ENCODE measurements at places on chromosomes 16 and 17.

DNA sequence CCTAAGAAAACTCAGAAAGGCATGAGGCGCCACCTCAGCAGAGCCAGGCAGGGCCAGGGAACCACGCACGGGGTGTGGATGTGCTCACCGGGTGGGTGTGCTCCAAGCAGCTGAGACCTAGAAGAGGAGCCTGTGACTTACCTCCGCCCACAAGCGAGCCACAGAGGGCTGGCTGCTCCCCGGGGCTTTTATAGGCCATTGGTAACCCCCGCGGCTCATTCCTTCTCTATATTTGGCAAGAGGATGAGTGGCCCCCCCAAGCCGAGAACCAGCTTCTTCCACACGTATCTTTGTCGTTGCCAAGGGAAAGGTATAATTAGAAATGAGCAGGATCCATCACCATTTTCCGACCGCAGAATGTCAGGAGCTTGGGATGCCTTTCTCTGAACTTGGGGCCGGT is at the start of gene MYH3:
TSS of gene MYH3 (minus strand) at position 162 of the 400 bp plus-strand sequence. CDS start 2,245 bp downstream, outside the sequence.
- no peaks in the 10 kb centered on the region for H3K36me3 ChIP-seq
- H3K27me3 ChIP-seq, result no peaks in the 10 kb centered on the region
- H3K4me1 ChIP-seq, result no peaks in the 10 kb centered on the region
- DNase-seq, result no peak
- no peak within 1 kb of the TSS for H3K4me3 ChIP-seq
- H3K27ac ChIP-seq, result no peak within 1 kb of the TSS

DNA sequence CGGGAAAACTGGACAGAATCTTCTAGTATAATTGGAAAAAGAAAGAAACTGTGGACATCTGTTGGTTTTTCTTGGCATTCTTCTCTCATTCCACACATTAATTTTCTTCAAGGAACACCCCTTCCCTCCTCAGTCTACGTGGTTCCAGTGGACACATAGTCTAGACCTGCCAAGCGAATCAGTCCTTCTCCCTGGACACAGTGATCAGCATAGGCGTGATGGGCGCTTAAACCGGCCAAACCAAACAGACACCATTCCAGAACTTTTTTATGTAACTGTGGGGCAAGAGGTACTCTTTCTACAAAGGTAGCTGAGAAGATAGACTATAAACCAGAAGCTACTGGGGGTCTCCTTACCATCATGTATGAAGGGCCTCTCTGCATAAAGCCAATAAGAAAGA is 121.8 kb upstream of the COX10 start:
- no peak for DNase-seq
- peaks cover 5% of the 10 kb centered on the region for H3K4me1 ChIP-seq
- H3K27ac ChIP-seq, result no peak overlapping the region
- H3K36me3 ChIP-seq, result no peaks in the 10 kb centered on the region
- no peak overlapping the region for H3K4me3 ChIP-seq
- H3K27me3 ChIP-seq, result no peaks in the 10 kb centered on the region

DNA sequence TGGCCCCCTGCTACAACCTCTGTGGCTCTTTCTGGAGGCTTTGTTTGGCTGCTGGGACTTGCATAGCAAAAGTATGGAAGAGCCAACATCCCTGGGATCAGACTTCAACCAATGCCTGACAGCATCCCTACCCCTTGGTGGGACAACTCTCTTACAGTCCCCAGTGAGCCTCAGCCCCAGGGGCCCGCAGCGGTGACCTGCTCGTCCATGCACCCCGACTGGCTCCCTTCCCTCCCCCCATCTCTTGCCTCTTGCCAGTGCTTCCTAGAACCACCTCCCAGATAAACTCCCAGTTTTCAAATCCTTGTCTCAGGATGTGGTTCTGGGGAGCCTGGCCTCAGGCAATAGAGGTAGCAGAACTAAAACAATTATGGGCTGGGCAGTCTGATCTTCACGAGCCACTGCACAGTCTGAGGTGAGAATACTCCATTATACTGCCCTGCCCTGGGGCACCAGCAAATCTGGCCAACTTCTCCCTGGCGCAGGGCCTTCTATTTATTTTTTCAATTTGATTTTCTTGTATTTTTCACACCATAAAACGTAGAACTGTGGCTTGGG is 86.6 kb upstream of the BRD7 start:
- H3K4me1 ChIP-seq, result no peaks in the 10 kb centered on the region
- DNase-seq, result no peak
- no peaks in the 10 kb centered on the region for H3K27me3 ChIP-seq
- H3K36me3 ChIP-seq, result no peaks in the 10 kb centered on the region

DNA sequence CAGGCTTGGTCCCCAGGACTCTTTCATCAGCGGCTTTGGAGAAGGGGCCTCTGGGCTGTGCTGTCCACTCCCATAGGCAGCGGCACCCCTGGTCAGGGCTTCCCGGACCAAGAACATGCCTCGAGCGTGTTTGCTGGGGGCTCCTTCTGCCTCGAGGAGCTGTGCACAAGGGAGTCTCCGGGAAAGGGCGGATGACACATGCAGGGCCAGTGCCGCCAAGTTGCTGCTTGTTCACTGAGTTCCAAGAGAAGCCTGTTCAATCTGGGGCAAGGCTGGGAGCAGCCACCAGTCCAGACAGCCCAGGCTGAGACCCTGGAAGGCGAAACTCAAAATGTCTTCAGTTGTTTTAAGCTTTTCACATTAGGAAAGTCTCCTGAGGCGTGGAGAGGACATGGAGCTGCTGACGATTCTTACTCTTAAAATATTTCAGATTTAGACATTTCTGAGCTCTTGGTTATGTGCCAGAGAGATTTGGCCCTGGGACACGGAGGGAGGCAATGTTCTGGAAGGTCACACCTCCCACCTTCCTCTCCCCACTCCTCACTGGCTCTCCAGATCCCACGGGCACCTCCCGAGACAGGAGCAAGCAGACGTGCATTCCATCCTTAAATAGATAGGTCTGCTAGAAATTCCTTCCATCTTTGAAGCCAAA is 84.5 kb upstream of the ZNF469 start:
- H3K4me3 ChIP-seq, result no peak overlapping the region
- H3K36me3 ChIP-seq, result no peaks in the 10 kb centered on the region
- H3K27ac ChIP-seq, result peak overlapping the region; percentile 28
- DNase-seq, result no peak

GRCh38 chr17:75817571-75817970 is 26.6 kb downstream of the UNC13D start:
- peaks cover 5% of the 10 kb centered on the region for H3K4me1 ChIP-seq
- H3K27me3 ChIP-seq, result no peaks in the 10 kb centered on the region
- H3K36me3 ChIP-seq, result peaks cover 98% of the 10 kb centered on the region
- no peak for DNase-seq

Measured in esophagus squamous epithelium (tissue), 5 donors.